ENCODE measurements at places on chromosomes 7 and 10.

GRCh38 chr7:54728411-54728810 lies 30.6 kb downstream of the SEC61G start:
- no peak for DNase-seq

- DNase-seq, result no peak
Observed at GRCh38 chr7:8684426-8684825, 251.0 kb downstream of the NXPH1 start.

GRCh38 chr10:86299562-86299961 lies 67.0 kb downstream of the GRID1 start:
- DNase-seq, result no peak

GRCh38 chr10:119762805-119763798 lies 37.3 kb downstream of the INPP5F start:
- no peak for DNase-seq

- DNase-seq, result no peak
Observed at GRCh38 chr7:27364344-27364758, 121.7 kb downstream of the EVX1 start.

DNA sequence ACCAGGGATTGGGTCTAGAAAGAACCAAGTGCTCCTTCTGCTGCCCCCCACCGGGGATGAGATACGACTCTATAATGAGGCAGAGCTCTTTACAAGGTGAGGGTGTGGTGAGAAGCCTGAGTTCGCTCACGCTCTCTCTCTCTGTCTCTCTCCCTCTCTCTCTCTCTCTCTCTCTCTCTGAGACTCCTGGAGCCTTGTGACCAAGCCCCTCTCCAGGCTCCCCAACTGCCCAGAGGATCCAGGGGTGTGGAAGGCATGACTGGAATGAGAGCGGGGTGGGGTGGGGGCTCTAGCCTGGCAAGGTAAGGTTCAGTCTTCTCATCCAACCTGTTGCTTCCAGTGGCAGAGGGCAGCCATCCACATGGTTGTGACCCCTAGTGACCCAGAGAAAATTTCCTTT lies 3.1 kb upstream of the PTF1A start:
- DNase-seq, result no peak

GRCh38 chr10:12587451-12587888 lies 238.1 kb downstream of the CAMK1D start:
- no peak for DNase-seq

DNA sequence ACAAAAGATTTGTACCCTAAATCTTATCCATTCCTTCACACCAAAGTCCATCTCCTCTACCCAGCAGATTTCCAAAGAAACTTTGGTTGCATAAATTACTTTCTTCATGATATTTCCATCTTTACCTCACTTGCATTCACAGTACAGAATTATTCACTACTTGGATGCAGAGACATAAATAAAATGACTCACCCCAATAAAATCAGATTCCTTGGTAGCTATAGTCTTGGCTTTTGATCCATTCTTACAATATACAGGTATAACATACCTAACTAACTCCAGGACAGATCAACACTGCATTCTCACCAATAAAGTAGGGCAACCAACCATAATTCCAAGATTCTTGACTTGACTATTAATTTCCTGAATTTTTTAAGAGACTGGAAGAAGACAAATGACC lies 815.1 kb downstream of the MAGI2 start:
- no peak for DNase-seq

GRCh38 chr7:55469721-55470120 lies 102.6 kb downstream of the VOPP1 start:
- no peak for DNase-seq

- DNase-seq, result no peak
Observed at GRCh38 chr7:107782374-107782773, 20.6 kb downstream of the SLC26A3 start.

- no peak for DNase-seq
Observed at GRCh38 chr10:8584666-8585065, 530.2 kb downstream of the GATA3 start.

DNA sequence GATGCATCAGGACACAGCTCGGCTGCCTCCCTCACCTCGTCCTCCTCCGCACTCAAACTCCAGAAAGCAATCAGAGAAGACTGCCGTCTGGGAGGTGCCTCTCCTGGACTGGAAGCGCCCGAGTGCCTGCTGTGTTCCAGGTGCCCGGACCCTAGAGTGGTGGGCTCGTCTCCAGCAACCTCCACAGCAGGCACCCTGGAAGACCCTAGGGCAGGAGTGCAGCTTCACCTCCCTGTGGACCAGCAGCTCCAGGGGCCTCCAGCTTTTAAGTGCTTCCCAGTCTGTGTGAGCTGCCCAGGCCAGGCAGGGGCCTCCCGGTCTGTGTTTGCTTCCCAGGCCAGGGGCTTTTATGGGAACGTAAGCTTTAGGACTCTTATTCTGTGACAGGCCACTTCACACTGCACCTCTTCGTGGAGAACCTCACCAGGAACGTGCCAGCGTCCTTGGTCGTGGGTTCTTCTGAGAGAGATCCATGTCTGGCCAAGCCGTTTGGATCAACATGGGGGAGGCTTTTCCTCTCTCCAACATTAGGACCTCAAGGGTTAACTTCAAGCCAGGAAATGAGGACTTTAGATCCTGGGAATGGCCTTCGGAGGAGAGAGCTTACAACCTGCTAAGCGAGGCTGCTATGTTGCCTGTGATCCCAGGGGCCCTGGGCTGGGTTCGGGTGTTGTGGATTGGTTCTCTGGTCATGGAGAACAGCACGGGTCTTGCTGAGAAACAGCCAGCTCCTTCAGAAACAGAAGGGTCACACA lies 5.9 kb upstream of the PWWP2B start:
- DNase-seq, result no peak

- DNase-seq, result no peak
Observed at GRCh38 chr10:94363251-94363565, 469 bp upstream of the NOC3L start.

- DNase-seq, result no peak
Observed at GRCh38 chr10:65861249-65861648, 1064.6 kb upstream of the LRRTM3 start.

DNA sequence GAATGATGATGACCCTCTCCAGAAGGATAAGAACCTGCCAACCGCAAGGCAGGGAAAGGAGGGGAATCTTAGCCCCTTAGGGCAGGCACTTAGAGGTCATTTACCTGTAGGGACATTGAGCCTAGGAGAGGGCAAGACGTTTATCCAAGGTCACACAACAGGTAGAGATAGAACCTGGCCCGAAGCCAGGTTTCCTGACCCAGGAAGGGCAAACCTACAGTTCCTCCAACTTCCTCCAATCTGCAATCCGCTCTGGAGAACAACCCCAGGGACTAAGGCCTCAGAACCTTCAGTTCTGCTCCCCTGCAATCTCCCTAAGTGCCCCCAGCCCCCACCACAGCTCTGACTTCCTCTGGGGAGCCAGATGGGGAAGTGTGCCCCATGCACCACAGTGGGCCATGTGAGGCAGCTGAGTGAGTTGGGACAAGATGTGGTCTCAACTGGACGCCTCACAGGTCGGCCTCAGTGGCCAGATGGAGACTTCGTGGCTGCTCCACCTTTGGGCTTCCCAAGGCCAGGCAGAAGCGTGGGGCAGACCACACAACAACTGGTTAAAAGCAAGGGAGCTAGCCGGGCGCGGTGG lies 1.4 kb upstream of the PSAP start:
- no peak for DNase-seq

- no peak for DNase-seq
Observed at GRCh38 chr7:37663693-37664092, 19.9 kb upstream of the GPR141 start.

DNA sequence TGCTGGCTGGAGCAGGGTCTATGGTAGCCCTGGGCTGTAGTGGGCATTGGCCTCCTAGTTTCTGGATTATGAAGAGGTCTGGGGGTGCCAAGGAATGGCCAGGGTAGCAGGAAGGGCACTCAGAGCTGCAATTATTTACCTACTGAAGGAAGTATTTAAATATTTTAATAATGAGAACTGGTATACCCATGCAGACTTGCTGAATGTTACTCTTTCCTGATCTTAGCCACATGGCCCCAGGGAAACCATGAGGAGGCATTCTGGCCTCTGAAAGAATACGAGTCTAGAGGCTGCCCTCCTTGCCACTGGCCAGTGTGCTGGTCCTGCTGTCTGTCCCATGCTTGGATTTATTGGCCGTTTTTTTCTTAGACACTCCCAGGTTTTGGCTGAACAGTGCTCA lies 599.7 kb downstream of the LRMDA start:
- DNase-seq, result no peak

- no peak for DNase-seq
Observed at GRCh38 chr10:34017281-34017680, 682.8 kb upstream of the NRP1 start.

DNA sequence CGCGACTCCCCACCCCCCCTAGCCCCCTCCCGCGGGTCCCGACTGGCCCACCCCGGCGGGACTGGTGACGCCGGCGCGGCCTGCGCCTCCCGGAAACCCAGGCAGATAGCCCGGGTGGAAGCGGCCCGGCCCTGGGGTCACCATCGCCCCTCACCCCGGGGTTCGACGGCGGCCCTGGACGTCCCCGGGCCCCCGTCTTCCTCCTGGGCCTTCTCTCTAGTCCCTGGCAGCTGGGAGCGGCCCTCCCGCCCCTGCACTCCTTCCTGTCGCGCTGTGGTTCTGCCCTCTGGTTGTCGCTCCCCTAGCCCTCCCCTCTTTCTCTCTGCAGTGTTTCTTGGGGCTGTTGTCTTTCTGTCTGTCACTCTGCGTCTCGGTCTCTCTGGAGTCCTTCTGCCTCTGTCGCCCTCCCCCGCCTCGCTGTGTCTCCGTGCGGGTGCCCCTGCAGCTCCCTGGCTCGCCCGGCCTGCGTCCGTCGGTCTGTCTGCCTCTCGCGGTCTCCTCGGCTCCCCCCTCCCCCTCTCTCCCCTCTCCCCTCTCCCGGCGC lies 90.5 kb upstream of the PAX2 start:
- DNase-seq, result no peak

DNA sequence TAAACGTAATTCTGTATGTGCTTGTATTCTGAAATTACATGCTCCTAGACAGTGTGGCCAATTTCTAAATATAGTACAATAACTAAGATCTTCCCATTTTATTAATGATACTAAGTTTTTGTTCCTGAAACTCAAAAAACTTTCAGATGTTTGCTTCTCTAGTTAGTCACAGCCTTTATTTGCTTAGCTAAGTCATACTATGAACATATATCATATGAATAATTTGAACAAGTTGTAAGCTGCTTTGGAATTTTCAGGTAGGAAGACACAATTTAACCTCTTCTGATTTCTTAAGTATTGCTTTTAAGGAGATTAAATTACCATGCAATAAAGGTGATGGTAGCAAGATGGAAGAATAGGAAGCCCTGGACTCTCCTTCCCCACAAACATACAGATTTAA lies 148.7 kb downstream of the AMPH start:
- no peak for DNase-seq

DNA sequence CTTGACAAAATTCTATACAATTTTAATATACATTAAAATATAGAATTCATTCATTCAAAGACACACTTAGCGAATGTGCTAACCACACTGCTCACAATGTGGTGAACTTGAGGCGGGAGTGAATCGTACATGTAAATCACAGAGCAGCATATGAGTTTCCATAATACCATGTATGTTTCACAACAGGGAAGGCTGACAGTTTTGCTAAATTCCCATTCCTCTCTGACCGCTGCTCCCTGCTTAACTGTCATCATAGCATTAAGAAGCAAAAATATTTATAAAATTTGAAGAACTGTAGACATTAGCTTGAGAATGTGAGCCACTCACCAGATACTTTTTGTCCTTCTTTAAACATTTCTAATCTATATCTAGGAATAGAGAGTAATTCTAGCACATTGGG lies 763.3 kb downstream of the MAGI2 start:
- DNase-seq, result no peak

GRCh38 chr10:123275136-123275564 lies 120.9 kb downstream of the BUB3 start:
- no peak for DNase-seq

DNA sequence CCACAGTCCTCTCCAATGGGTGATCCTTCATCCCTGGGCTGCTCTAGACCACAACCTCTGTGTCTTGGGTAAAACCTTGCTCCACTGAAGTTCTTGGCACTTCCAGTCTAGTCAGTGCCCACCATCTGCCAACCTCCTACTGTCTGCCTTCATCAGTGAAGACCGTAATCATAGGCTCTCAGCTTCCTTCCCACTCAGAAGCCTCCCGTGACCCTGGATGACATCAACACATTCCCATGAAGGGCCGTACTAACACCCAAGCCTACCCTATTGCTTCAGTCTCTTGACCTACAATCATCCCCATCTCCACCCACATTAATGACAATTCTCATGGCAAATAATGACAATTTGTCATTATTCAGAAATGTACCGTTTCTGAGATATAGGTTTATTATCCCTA lies 27.6 kb upstream of the GARS1 start:
- DNase-seq, result no peak

DNA sequence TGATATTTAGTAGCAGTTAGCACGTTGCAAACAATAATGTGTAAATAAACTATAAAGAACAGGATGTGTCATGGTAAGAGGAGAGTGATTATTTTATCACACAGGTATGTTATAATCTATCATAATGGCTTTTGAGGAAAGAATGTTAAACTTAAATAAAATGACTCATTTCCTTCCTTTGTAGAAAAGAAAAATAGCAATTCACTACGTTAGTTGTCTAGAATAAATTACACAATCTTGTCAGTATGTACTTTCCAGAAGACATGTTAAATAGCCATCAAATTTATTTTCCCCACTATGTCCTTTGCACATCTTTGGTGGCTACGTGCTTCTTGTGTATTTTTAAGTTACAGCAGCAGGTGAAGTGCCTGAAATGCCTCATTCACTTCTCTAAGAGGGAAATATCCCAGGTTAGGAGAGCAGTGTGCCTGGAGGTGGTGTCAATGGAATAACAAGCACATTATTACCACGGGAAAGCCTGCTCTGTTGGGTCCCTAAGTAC lies 133.8 kb downstream of the SEMA3A start:
- DNase-seq, result no peak

GRCh38 chr7:5624386-5625365 lies 156.8 kb downstream of the RNF216 start:
- DNase-seq, result no peak

- no peak for DNase-seq
Observed at GRCh38 chr10:21423338-21423737, 102.1 kb downstream of the SKIDA1 start.

- DNase-seq, result no peak
Observed at GRCh38 chr7:67470256-67470751, 473.7 kb downstream of the TYW1 start.

GRCh38 chr7:90761584-90761983 lies 165.5 kb downstream of the CDK14 start:
- DNase-seq, result no peak

DNA sequence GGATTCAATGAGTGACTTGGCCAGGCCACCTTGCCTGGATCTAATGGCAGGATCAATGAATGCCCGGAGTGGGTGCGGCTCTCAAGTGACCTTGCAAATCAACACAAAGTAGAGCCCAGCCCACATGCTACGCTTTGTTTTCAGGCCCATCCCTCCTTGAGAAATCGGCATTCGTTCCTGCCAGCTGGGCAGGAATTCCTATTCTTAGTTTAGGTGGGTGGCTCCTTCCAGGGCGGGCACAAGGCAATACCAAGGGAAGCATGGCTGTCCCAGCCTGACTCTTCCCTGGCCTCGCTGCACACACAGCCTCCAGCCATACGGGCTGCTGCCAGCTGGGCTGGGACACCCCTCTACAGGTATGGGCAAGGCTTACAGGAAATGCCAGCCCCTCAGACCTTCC lies 119.3 kb downstream of the SH3PXD2A start:
- no peak for DNase-seq

Measured in stimulated activated CD4-positive, alpha-beta T cell treated with anti-CD3 and anti-CD28 coated beads, Interleukin-1b, Interleukin-23, amount 100 ng/mL, for 1 hour (primary cell).